Mesenteric fat pad (tissue), 1 donor: ENCODE measurements at places on chromosomes 13 and 19. TPM values are rescaled to one million over a fixed set of nuclear protein-coding genes. Genes with fewer than 3 reads are reported as not detected.
A peak's percentile ranks its signal among the peaks of the same experiment; 100 is the strongest.

- DNase-seq: no peak
These were observed 48.5 kb downstream of the PEX11G start for GRCh38 chr19:7440188-7440975.

PEG3 gene
- total RNA-seq: 13.2 TPM

DNA sequence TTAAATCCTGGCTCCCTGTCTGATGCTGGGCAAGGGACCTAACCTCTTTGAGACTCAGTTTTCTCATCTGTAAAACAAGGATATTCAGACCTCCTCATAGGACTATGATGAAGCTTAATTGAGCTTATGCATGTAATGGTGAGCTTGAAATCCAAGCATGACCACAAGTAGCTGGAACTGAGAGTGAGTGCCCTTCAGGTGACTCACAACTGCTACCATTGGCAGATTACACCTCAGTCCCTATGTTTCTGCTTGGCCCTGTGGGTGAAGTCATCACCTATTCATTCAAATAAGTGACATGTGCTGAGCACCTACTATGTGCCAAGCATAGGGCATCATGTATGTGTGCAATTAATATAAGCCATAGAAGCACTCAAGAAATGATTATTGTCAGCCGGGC lies 25.7 kb downstream of the NOVA2 start:
- DNase-seq: no peak

- peak; percentile 75 for DNase-seq
These were observed 50.1 kb upstream of the SPACA7 start for GRCh38 chr13:112325920-112326645.

IGFL3 gene
- total RNA-seq: not detected

- DNase-seq: no peak
These were observed 2.5 kb upstream of the DCT start for GRCh38 chr13:94481941-94482340.

ICAM1 gene
- 77.1 TPM for total RNA-seq

DNA sequence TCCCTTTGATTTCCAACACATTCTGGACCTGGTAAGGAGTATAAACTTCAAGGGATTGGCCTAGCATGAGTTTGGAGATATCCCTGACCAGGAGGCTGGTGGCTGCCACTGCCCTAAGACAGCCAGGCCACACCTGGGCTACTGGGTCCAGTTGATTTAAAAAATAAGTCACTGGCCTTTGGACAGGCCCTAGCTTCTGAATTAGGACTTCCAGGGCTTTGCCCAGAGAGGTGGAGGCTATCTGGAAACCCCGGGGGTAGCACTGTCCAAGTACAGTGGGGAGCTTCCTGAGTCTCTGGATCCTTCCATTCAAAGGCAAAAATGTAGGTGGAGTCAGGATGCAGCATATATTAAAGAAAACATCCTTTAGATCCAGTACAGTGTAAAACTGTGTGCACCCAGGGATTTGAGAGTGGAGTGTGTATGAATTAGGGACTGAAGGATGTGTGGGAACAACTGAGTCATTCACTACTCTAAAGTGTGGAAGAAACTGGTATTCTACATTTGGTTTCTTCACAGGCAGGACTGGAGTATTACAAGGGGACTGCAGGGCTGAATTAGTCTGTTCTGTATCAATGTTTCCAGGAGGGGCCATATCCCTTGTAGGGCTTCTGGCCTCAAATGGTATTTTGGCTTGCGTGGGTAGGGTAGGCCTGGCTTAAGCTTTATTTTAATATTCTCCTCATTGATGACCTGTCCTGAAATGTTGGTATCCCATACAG lies 14.8 kb upstream of the FCGBP start:
- no peak for DNase-seq

C19orf73 gene
- total RNA-seq: not detected

DNA sequence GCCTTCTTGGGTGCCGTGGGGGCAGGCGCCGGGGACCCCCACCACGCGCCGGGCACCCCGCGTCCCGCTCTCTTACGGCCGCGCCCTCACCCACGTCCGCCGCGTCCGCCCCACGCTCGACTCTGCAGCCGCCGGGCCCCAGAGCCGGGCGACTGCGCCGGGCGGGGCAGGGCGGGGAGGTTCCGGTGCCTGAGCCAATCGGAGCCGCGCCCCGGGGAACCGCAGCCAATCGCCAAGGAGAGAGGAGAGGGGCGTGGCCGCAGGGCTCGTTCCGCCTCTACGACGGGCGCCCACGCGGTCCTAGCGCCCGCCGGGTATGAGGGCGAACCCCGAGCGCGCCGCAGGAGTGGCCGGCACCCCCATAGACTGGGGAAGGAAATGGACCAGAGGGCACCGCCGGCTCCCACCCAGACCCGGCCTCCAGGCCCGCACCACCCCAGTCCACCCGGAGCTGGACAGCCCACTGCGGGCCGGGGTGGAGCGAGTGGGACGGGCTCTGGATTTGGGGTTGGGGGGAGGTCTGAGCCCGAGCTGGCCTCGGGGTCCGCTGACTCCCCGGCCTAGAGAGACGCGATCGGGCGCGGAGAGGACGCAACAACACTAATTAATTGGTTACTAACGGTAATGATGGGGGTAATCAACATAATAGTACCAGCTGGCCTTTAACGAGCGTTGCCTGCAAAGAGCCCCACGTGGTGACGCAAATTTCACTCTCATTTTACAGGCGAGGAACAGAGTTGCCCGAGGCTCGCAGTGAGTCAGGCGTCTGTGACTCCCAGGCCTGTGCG lies at the start of gene MFSD12:
MFSD12 (minus strand) TSS at position 126 of the 788 bp plus-strand sequence. CDS start 183 bp downstream, outside the sequence.
- peak; percentile 98 for DNase-seq

DNA sequence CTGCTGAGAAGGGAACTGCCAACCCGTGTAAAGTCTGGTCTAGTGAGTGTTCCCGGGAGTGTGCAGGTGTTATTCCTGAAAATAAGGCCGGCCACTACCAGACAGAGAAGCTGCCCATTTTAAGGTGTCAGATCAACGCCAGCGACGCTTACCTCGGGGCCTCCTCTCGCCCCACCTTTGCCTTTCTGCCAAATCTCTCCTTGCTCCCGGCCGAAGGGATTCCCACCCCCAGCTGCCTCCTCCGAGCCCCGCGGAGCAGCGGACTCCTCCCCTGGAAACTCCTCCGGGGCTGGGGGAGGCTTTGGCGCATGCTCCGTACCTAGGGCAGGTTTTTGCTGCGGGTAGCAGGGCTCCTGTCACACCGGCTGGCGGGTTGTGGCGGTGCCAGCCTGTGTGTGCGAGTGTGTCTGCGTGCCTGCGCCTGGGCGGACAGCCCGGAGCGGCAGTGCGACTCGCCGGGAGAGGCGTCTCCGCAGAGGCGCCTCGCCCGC lies at the start of gene HS6ST3:
HS6ST3 (plus strand) TSS at position 359 of the 491 bp plus-strand sequence.
- no peak for DNase-seq

DNA sequence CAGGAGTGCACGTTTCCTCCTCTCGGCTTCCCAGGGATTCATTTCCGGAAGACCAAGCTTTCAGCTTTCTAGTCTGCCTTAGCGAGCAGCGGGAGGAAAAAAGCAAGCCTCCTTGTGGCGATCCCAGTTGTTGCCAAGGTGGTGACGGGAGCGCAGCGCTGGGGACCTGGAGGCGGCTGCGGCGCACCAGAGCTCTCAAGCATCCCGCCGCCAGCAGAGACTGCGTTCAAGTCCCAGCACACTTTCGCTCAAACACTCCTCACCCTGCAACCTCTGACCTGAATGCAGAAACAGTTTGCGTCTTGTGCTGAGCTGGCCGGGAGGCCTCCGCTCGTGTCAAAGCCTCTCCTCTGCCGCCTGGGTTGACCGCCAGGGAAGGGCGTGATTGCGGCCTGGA lies 4.9 kb downstream of the GSX1 start:
- DNase-seq: peak; percentile 68

GJA3 gene
- 0.06 TPM for total RNA-seq

KLK12 gene
- not detected for total RNA-seq

- DNase-seq: no peak
These were observed 340.8 kb downstream of the KLF5 start for GRCh38 chr13:73399347-73400216.

GRCh38 chr13:48527955-48528354 lies 4.9 kb downstream of the RCBTB2 start:
- no peak for DNase-seq

ZNF543 gene
- total RNA-seq: 5.3 TPM

DNA sequence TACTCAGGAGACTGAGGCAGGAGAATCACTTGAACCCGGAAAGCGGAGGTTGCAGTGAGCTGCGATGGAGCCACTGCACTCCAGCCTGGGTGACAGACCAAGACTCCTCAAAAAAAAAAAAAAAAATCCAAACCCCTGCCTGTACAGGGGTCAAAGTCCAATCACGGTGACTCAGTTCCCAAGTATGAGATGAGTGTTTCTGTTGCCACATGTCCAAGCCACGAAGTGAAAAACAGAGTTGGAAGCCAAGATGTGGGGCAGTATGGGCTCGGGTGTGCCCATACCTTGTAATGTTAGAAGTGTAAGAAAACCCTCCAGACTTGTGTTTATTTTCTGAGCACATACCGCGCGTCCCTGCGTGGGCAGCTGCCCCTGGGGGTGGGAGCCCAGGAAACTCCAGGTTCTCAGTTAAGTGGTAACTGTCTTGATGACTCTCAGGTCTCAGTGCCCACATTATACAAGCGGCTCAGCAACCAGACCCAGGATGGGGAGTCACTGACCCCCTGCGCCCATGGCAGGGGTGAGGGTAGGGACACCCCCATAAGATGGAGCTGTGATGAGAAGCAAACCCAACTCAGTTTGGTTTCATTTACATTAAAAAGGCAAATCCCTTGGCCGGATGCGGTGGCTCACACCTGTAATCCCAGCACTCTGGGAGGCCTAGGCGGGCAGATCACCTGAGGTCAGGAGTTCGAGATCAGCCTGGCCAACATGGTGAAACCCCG lies 1.2 kb upstream of the GPX4 start:
- DNase-seq: no peak

DNA sequence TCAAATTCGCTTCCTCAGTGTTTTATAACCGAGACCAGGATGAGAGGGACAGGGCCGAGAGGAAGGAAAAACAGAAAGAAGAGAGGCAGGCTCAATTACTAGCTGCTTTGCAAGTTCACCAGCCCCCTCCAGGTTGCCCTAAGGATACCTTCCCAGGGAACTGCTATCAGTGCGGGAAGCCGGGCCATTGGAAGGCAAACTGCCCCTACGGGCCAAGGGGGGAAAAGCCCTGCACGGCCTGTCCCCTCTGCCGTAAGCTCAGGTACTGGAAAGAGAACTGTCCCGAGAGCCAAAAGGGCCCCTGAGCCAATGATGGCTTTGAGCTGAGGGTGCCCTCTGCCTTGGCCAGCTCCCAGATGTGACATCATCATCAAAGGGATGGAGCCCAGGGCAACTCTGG lies 3.2 kb upstream of the ERVV-1 start:
- no peak for DNase-seq

ATP8A2 gene
- total RNA-seq: 0.10 TPM

DNA sequence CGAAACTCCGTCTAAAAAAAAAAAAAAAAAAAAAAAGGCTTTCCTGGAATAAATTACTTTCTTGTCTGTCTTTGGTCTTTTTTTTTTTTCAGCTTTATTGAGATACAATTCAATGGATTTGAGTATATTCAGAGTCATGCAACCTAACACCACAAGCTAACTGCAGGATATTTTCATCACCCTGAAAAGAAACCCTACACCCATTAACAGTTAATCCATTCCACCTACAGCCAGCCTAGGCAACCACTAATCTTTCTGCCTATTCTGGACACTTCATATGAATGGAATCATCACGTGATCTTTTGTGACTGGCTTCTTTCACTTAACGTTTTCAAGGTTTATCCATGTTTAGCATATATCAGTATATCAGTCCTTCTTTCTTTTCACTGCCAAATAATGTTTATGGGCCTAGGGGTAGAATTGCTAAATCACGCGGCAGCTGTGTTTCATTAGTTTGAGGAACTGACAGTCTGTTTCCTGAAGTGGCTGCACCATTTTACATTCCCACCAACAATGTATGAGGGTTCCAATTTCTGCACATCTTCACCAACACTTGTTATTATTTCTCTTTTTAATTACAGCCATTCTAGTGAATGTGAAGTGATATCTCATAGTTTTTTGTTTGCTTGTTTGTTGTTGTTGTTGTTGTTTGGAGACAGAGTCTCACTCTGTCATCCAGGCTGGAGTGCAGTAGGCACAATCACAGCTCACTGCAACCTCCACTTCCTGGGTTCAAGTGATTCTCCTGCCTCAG lies 19.9 kb downstream of the LRFN3 start:
- DNase-seq: no peak

DNA sequence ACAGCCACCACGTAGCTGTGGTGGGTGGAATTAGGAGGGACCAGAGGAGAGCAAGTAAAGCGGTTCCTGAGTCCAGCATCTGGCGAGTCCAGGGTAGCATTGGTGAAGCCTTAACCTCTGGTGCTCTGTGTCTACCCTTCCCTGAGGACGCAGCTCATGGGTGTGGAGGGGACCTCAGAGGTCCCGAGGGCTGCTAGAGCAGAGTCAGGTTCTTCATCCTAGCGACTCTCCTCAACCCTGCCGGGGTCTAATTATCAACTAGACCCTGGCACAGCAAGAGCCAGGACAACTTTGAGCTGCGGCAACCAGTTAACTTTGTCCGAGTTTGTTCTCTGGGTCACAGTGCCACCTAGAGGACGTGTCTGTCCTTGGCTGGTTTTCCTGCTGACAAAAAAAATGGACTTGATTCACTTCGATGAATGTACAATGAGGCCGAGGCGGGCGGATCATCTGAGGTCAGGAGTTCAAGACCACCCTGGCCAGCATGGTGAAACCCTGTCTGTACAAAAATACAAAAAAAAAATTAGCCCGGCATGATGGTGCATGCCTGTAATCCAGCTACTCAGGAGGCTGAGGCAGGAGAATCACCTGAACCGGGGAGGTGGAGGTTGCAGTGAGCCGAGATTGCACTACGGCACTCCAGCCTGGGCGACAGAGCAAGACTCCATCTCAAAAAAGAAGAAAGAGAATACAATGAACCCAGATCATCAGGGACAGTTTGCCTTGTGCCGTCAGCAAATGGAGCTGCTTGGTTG lies 25.0 kb downstream of the TSSK6 start:
- no peak for DNase-seq

C19orf25 gene
- total RNA-seq: 21.6 TPM

ZNF835 gene
- 2.2 TPM for total RNA-seq

PTH2 gene
- not detected for total RNA-seq

DNA sequence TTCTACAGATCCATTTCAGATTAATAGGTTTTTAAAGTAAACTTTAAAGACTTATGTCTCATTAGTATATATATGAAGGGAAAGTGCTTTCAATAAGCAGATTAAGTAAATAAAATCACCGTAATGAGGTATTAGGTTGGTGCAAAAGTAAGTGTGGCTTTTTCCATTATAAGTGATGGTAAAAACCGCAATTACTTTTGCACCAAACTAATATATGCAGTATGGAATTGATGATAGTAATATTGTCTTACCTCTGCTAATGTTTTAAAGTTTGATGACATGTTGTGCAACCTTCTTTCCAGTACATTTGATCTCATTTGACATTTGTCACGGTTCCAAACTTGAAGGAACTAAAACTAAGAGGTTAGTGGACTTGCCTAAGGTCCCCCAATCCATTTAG lies 1819.3 kb downstream of the PCDH9 start:
- DNase-seq: no peak

- DNase-seq: no peak
These were observed 4.6 kb upstream of the APC2 start for GRCh38 chr19:1445185-1445931.

- no peak for DNase-seq
These were observed 298.3 kb downstream of the DIAPH3 start for GRCh38 chr13:59865398-59865797.
